HFF-Myc (cell line): ENCODE measurements at places on chromosomes 11 and 22.

GRCh38 chr11:86182976-86183584, 61.5 kb upstream of the EED start:
- no peak for DNase-seq

GRCh38 chr11:130528298-130529261, 80.1 kb downstream of the ADAMTS15 start:
- DNase-seq, result no peak

GRCh38 chr22:28983190-28983589, 78.4 kb downstream of the C22orf31 start:
- no peak for DNase-seq

- DNase-seq, result no peak
These were observed 138.7 kb downstream of the BBOX1 start for GRCh38 chr11:27179334-27179733.

DNA sequence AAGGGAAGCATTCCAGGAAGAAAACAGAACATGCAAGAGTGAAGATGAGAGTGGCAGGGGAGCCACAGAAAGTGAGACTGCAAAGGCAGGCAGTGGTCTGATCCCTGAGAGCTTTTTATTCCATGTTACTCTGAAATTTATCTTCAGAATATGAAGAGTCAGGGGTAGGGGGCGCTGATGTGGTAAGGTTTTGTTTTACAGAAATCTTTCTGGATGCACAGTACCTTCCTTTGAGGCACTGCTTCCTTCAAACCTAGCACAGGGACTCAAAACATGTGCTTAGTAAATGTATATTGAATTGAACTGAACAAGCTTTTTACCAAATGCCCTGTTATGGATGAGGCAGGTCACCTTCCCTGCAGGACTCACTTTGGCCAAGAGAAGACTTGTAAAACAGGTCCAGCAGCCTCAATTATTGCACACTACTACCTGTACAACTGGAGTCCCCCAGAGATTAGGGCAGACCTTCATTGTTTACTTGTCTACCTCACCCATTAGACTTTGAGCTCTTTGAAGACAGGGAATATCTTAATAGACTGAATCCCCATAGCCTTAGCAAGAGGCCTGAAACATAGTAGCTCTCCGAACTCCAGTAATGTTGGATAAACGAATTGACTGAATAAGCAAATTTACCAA, 2.2 kb downstream of the PAK1 start:
- DNase-seq, result no peak

DNA sequence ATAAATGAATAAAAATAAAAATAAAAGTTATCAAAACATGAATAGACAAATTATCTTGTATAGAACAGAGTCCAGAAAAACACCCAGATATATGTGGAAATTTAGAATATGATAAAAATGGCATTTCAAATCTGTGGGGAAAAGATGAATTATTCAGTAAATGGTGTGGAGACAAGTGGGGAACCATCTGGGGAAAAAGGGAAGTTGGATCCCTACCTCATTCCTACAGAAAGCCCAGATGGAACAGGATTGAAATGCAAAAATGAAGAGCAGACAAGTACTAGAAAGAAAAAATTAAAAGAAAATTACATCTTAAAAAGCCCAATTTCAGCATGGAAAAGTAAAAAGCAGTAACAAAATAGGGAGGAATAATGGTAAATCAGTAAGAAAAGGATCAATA, 8.1 kb upstream of the RASL10A start:
- no peak for DNase-seq

DNA sequence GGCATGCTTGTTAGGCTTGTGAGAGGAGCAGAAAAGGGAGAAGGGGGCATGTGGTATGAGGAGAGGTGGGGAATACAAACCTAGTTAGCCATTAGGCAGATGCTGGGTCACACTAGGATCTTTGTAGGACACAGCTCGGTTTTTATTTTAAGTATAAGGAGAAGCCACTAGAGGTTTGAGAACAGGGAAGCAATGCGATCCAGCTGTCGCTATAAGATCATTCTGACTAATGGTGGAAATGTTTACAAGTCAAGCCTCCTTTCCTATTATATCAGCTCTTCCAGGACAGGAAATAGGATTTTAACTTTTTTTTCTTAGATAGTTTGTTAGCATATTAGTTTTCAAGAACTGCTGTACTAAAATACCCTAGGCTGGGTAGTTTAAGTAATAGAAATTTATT, 609.9 kb downstream of the INSC start:
- no peak for DNase-seq

DNA sequence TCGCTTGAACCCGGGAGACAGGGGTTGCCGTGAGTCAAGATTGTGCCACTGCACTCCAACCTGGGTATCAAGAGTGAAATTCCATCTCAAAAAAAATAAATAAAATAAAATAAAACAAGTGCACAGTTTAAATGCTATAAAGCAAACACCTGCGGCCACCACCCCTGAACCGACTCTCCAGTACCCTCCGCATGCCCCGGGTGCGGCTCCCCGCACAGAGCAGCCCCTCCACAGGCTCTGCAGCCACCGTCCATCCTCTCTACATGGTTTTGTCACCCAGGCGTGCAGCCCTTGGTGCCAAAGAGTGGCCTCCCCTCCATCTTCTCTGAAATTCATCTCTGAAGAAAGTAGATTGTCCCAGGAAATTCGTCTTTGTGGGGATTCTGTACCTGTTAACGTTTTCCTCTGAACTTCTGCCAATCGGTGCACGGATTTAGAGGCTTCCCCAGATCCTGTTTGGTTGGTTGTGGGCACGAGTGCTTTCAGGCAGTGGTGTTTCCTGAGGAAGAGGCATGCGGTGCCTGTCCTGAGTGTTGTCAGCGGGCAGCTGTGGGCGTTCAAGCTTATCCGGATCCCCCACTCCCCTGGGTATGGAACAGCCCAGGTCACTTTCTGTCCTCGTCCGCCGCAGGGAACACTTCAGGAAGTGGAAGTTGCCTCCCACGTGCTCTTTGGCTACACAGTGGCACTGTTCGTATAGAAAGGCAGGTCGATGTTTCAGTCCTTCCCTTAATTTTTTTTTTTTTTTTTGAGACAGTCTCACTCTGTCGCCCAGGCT, 4.1 kb downstream of the MIOX start:
- DNase-seq, result no peak

DNA sequence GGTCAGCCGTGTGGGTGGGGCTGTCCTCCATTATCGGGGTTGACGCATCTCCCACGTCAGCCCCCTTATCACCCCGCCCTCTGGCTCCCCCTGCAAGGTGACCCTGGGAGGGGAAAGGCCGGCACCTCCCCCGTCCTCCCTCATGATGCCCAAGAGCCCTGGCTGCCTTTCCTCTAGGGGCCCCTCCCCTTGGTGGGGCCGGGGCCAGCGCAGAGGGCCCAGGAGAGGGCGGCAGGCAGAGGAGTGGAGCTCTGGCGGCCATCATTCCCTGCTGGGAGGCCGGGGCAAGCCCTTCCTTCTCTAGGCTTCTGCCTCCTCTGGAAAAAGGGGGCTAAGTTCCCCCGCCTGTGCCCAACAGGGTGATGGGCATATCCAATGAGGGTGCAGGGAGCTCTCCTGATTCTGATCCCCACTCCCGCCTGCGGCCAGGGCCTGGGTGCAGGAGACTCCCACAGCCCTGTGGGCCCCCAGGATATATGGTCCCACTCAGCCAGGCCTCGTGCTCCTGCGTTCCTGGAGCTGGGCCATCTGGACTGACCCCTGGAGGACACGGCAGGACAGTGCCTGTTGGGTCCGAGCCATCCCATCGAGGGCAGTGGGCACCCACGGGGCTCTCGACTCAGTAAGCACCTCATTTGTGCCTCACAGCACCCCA, 12.3 kb downstream of the MYRF start:
- no peak for DNase-seq

DNA sequence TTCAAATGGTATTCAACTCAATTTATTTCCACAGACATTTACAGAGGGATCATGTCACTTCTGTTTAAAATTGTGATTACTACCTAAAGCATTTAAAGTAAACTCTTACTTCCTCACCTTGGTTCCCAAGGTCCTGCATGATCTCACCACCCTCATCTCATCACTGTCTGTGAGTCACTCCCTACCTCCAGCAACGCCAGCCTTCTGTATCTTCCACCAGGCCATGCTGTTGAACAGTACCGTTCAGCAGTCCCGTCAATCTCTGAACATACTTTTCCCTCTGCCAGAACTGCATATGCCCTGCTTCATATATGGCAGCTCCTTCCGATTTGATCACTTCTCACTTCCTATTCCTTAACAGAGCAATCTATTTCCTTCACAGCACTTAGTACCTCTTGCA, 2.0 kb downstream of the FBXO3 start:
- no peak for DNase-seq

DNA sequence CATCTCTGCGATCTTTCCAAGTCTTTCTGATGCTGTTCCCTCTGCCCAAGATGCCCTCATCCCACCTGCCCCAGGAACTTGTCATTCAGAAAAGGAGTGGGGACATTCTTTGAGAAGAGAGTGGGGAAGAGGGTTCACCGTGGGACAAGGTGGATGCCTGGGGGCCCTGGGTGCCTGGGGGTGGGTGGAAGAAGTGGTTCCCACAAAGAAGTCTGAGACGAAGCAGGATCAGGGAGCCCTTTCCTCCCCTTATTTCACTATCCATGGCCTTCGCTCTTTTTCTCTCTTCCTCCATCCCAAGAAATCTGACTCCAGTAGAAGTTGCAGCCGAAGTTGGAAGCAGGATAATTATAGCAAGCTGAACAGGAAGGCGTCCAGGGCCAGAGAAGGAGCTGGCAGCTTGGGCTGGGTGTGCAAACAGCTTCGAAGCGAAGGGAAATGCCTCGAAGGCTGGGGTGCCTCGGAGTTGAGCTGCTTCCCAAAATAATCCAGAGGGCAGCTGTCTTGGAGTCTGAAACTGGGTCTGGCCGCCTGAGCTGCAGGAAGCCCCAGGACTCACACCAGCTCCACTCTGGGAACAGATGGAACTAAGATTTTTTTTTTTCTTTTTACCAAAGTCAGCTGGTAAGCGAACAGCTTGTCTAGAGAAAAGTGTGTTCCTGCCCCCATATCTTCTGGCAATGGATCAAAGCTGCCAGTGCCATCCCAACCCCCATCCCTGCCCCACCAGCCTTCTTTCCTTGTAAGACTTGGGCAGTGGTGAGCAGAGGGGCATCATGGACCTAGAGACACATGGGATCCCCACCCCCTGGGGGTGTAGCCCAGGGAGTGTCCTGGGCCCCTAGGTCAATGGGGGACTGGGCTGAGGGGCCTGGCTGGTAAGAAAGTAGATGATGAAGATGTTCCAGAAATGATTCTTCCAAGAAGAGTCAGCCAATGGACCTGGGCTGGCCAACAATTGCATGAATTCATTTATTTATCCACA, 31.5 kb downstream of the PARVG start:
- no peak for DNase-seq

DNA sequence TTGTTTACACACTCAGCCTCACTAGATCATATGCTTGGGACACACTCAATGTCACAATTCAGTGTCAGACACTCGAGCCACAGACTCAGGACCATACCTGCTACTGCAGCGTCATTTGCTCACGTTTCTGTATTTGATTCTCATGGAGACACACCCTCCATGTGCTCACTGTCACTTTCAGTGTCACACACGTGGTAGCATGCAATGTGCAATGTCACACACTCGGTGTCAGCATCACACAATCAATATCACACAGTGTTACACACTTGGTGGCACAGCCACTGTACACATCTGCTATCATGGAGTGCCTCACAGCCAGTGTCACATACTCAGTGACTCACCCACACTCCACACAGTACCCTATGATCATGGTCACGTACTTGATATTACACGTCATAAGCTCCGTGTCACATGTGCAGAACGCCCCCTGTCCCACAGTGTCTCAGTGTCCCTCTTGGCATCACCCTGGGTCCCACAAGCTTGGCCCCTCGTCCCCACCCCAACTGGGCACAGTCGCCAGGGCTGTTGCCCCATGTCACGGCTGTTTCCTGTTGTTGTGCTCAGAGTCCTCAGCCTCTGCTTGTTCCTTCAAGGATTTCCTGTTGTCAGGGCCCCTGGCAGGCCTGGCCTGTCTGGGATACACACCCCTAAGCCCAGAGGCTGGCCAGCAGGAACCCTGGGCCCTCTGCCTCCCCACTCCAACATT, 49.6 kb downstream of the PDE2A start:
- DNase-seq, result no peak
